ENCODE measurements at places on chromosomes 3 and 15.

DNA sequence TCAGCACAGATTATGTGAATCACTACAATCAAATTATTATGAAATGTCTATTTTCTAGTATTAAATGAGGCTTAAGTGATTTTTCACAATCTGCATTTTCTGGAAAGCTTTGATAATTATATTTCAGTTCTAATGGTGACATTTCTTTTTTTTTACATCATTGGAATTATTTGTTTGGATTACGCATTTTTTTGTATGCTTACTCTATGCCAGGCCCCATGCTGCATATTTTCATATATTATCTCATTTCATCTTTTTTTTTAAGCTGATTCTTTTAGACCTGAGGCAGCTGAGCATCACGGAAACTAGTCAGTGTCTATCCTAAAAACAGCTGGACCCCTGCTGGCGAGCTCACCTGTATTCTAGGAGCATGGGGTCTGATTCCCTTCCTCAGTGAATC is 31.1 kb downstream of the SLCO3A1 start:
- no peak for DNase-seq

DNA sequence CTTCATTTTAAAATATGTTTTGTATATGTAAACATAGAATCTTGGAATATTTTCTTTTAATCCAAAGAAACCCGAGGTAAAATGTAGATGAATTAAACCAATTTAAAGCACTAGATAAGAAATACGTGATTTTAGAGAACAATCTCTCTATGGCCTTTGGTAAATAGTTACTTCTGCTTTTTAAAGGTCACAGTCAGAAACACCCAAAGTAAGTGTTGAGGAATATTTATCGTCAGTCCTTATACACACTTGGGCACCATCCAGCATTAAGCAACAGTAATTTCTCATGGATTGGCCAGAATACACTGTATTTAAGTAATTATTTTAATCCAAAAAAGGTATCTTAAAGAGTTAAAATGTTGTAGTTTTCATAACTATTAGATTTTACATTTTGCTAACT is 713.2 kb downstream of the NLGN1 start:
- DNase-seq = no peak

- no peak for DNase-seq
These were observed 65.3 kb downstream of the IGF1R start for GRCh38 chr15:98713585-98714001.

DNA sequence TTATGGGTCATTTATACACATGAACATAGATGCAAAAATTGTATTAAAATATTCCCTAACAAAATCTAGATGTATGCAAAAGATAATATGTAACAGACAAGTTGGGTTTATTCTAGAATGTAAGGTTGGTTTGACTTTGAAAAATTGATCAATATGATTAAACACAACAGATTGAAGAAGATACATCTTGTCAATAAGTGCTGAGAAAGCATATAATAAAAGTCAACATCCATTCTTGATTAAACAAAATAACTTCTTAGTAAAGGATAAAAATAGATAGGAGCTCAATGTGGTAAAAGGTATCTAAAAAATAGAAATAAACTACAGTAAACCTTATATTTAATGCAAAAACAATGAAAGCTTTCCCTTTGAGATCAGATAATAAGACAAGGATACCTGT is 38.3 kb downstream of the CCDC39 start:
- no peak for DNase-seq

GRCh38 chr3:110727056-110727455 is 344.6 kb upstream of the NECTIN3 start:
- no peak for DNase-seq

DNA sequence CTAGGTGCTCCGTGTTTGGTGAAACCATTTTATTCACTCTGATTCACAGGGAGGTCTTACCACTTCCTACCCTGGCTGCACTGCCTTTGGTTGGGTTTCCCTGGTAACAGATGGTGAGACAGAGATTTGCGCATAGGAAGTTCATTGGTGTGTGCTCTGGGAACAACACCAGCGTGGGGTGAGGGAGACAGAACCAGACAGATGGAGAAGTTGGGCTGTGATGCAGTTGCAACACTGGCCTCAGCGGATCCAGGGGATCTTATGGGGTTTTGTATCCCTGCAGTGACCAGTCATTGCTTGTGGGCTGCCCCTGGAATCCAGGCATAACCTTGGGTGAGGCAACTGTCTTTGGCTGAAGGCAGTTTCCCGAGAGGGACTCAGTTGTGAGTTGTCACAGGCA is 12.5 kb upstream of the IL16 start:
- no peak for DNase-seq

DNA sequence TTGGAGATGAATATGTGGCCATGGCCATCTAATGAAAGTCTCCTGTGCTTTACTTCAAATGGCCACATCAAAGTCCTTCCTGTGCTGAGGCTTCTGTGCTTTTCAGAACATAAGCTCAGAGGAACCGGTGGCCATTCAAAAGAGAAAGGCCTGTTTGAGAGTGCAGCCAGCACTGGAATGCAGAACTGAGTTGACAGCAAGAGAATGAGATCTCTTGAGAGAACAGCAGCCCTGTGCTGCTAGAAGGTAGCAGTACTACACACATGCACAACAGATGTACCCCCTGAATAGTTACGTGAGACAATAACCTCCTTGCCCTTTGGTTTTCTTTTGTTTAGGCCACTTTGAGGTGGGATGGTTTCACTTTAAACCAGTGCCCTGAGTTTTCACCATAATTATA is 292.5 kb downstream of the PTPRG start:
- DNase-seq = no peak

GRCh38 chr15:22989576-22990477 is 9.7 kb upstream of the CYFIP1 start:
- DNase-seq = no peak

- DNase-seq = peak; percentile 19
These were observed 5.6 kb downstream of the TIGIT start for GRCh38 chr3:114299421-114299820.

DNA sequence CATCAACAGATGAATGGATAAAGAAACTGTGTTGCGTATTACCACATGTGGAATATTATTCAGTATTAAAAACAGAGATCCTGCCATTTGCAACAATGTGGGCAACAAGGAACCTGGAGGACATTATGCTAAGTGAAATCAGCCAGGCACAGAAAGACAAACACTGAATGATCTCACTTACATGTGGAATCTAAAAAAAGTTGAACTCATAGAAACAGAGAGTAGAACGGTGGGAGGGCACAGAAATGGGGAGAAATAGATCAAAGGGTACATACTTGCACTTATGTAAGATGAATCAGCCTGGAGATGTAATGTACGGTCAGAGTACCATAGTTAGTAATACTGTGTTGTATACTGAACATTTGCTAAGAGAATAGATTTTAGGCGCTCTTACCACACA is 29.8 kb upstream of the MUC13 start:
- no peak for DNase-seq

DNA sequence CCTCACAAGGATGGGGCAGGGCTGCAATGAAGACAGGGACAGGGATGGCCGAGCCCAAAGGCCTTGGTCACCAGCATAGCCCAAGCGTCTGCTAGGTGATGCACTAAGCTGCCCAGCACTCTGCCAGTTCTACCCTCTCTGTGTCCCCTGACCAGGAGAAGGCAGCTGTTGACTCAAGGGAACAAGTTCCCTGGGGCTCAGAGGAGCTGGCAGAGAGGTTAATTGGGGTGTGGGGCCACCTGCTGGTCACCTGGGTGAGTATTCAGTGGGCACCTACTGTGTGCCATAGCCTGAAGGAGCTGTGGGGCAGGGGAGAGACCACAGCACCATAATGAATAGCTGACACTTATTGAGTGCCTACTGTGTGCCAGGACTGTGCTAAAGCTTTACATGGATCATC is 22.0 kb upstream of the DOCK3 start:
- DNase-seq = no peak

DNA sequence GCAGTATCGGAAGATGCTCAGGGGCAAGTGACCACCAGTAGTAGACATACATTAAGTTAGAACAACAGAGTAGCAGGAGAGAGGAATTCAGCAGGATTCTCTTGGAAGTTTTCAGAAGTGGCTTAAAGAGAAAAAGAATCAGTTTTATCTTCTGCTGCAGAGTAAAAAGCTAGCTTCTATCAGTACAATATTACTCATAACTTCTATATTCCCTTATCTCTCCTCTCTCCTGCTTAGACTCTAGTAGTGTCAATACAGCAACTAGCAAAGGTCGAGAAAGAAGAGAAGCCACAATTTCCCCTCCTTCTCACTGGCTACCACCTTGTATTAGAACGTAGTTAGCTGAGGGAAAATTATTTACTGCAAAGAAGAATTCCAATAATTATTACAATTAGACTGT is 539.7 kb downstream of the DIPK2A start:
- DNase-seq = no peak

DNA sequence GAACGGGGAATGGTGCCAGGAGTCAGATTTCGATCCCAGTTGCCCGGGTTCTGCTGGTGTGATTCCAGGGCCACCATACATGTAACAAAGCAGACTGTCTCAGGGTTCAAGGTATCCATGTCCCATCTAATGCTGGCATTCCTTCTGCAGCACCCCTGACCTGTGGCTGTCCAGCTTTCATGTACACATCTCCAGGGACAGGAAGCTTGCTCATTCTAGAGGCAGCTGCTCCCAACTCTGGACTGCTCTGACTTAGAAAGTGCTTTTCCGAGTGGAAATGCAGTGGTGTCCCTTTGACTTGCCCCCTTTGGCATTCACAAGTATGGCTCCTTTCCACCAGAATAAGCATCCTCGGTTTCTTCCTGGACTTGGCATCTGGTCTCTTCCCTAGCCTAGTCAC is 30.9 kb downstream of the PML start:
- no peak for DNase-seq

DNA sequence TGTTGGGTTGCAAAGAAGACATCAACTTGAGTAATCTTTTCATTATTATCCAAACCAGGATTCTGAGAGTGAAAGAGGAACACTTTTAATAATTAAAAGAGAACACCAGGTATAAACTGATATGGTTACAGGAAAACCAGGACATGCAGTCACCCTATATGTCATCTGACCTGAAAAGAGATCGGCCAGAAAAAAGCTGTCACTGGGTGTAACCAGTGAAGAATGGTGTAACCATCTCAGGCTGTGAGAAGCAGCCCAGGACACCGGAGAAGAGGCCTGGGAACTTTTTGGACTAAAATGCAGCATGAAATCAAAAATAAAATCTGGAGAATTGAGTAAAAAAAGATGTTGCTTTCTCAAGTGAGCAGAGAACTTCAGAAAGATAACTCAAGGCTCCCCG is 10.1 kb upstream of the CCDC80 start:
- no peak for DNase-seq

- no peak for DNase-seq
These were observed 18.0 kb downstream of the SPICE1 start for GRCh38 chr3:113496924-113497323.

DNA sequence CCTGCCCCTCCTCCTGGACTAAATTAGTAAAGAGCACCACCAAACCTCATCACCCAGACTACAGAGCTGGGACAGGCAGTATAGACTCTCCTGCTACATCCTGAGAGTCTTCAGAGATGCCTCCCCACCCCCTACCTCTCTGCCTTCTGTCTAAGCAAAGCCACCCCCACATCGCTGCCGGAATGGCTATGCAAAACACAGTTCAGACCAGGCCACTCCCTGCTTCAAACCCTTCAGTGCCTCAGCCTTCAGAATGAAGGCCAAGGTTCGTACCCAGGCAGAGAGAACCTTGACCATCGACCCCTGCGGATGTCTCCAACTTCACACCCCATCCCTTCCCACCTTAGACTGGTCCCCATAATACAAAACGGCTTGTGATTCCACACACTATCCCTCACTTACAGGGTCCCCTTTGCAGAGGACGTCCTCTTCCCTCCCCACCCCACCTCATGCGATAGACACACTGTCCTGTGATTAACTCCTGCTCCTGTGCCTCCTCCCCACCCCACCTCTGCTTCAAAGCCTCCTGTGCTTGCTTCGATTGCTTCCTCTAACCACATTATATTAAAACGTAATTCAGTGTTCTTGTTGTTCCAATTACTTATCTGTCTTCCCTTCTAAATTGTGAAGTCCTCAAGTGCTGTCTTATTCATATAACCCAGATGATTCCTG is 175.3 kb downstream of the UACA start:
- no peak for DNase-seq

- DNase-seq = peak; percentile 54
These were observed 656 bp downstream of the SLMAP start for GRCh38 chr3:57756528-57757401.

DNA sequence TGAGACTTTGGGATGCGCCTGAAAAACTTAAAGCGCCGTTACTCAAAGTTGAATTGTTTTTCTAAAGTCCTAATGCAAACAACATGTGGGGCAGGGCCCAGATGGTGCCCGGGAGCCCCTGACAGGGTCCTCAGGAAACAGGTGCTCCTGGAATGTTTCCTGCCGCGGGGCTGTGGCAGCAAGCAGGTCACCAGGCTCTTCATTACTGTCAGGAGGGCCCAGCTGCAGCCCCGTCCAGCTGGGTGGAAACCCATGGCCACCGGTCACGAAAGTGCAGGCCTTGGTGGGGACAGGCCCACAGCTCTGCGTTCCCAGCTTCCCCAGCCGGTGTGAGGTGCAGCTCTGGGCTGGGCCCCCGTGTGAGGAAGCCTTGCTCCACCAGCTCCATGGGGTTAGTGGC is 63.9 kb upstream of the GATA2 start:
- no peak for DNase-seq

DNA sequence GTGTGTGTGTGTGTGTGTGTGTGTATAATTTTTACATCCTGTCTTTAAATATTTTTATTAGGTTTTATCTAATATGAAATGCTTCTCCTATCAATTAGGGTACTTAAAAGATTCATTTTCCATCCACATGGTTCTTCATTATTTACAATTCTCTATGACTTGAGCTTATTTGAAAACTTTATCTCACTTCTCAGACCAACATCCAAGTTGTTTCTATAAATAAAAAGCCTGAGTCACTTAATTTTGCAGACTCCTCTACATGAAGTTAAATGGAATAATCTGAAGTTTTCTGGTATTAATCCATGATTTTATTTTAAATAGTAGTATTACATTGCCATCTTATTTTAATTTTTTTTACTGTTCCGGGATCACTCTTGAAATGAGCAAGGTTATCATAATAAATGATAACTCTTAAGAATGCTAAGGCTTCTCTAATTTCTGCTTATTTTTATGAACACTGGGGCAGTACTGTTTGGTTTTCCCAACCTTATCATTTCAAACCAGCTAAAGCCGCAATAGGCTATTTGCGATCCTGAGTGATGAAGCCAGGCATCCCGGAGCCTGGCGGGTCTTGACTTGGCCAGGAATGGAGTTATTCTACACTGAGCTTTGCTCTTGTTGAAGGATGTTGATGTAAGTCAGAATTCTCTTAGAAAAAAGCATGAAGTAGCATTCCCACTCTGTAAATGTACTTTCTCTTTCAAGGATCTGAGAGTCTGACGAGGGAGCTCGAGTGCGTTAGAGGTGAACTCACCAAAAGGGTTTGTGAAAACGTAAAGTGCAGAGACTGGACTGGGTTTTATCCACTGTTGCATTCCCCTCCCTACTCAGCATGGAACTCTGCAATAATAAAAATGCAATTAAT is 220.2 kb upstream of the LRTM1 start:
- no peak for DNase-seq
